ENCODE measurements at places on chromosomes 7 and 10.
A peak's percentile ranks its signal among the peaks of the same experiment; 100 is the strongest.

GRCh38 chr7:45001826-45002225, 1.8 kb downstream of the CCM2 start:
- peaks cover 4% of the 10 kb centered on the region for H3K36me3 ChIP-seq
- H3K27me3 ChIP-seq = peaks cover 6% of the 10 kb centered on the region
- peaks cover 13% of the 10 kb centered on the region for H3K4me1 ChIP-seq
- DNase-seq = no peak
- H3K4me3 ChIP-seq = no peak overlapping the region

GRCh38 chr10:122591736-122592135, 31.2 kb downstream of the DMBT1 start:
- DNase-seq = no peak
- peaks cover 1% of the 10 kb centered on the region for H3K27me3 ChIP-seq
- no peaks in the 10 kb centered on the region for H3K4me1 ChIP-seq
- no peaks in the 10 kb centered on the region for H3K36me3 ChIP-seq
- no peak overlapping the region for H3K27ac ChIP-seq

GRCh38 chr7:122949186-122949585, 46.3 kb downstream of the TAS2R16 start:
- no peak for DNase-seq
- H3K27me3 ChIP-seq = no peaks in the 10 kb centered on the region
- no peaks in the 10 kb centered on the region for H3K36me3 ChIP-seq
- peak overlapping the region; percentile 41 for H3K27ac ChIP-seq
- no peaks in the 10 kb centered on the region for H3K4me1 ChIP-seq

GRCh38 chr7:2851497-2851896, 7.4 kb upstream of the GNA12 start:
- H3K4me1 ChIP-seq = no peaks in the 10 kb centered on the region
- peaks cover 9% of the 10 kb centered on the region for H3K27me3 ChIP-seq
- H3K36me3 ChIP-seq = peaks cover 4% of the 10 kb centered on the region
- no peak overlapping the region for H3K27ac ChIP-seq
- H3K4me3 ChIP-seq = no peak overlapping the region

DNA sequence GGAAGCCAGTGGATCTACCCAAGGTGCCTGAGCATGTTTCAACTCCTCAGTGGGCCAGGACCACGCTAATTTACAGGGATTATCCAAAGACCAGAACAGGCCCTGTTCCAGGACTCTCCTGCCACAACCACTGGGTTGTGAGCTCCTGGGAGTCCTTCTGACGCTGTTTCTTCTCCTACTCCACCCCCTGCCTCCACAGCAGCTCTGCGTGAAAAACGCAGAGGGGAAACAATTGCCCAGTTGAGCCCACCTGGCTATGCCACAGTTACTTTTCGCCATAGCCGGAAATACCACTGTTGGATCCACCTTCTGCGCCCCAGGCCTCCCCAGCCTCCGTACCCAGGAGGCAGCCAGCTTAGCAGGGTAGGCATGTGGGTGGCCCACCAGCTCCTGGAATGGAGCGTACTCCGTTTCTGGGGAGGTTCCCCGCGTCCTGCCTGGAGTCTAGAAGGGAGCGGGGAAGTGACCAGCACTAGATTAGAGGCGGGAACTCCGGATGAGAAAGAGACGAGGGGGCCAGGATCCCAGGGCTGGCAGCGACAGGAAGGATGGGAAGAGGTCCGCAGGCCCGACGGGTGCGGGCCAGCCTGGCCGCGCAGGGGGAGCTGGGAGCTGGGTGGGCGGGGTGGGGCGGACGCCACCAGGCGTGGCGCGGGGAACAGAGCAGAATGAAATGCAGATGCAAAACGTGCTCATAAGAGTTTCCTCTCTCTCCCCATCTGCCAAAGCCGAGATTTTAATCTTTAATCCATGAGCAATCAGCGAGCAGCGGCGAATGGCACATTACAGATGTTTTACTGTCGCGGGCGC, 32.1 kb upstream of the PAX2 start:
- DNase-seq = no peak
- peaks cover 4% of the 10 kb centered on the region for H3K36me3 ChIP-seq
- no peak overlapping the region for H3K4me3 ChIP-seq
- H3K4me1 ChIP-seq = peaks cover 11% of the 10 kb centered on the region
- H3K27ac ChIP-seq = no peak overlapping the region

DNA sequence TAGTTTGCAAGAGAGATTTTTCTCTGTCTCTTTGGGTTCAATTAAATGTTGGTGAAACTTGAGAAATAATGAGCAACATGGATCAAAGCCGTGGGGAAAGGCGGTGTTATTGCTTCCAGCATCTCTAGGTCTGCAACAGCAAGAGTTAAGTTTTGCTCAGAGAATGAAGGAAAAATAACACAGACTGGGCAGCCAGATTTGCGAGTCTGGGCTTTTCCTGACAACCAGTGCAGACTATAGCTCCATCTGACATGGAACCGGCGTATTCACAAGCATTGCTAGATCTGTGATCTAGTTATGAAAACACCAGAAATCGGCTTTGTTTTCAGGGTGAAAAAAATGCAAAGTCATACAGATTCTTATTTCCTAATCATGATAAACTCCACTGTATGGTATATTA, 110.4 kb downstream of the CAMK1D start:
- H3K36me3 ChIP-seq = no peaks in the 10 kb centered on the region
- H3K4me1 ChIP-seq = peaks cover 8% of the 10 kb centered on the region
- H3K27ac ChIP-seq = no peak overlapping the region
- DNase-seq = no peak
- no peaks in the 10 kb centered on the region for H3K27me3 ChIP-seq
- no peak overlapping the region for H3K4me3 ChIP-seq

DNA sequence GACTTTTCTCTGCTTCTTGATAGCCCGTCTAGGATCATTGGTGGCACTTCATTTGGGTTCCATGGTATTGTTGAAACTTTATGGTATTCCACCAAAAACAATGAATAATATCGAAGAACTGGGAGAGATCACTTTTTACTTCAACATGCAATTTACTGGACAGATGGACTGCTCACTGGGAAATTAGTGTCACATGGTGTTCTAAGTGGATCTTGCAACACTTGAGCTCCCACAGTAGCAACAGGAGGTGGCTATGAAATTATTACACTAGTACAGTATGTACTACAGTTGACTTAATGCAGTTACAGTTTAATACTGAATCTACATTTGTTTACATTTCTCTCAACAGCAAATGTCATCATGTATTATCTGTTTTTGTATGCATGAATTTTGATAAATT, 997.3 kb downstream of the REEP3 start:
- H3K4me3 ChIP-seq = no peak overlapping the region
- no peaks in the 10 kb centered on the region for H3K27me3 ChIP-seq
- no peaks in the 10 kb centered on the region for H3K36me3 ChIP-seq
- DNase-seq = no peak

GRCh38 chr7:158291998-158292397, 295.6 kb downstream of the PTPRN2 start:
- peaks cover 7% of the 10 kb centered on the region for H3K27me3 ChIP-seq
- H3K27ac ChIP-seq = no peak overlapping the region
- no peaks in the 10 kb centered on the region for H3K4me1 ChIP-seq

DNA sequence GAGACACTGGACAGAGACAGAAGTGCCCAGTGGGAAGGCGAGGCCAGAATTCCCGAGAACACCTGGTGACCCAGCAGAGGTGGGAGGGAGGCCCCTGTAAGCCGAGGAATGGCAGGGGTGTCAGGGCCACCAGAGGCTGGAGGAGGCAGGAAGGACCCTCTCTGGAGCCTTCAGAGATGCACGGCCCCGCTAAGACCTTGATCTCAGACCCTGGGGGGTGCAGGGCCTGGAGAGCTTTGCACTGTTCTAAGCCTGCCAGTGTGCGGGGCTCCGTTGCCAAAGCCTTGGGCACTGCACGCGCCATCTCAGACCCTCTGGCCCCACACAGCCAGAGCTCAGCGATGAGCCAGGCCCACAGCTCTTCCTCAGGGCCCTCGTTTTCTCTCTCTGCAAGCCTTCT, 557.1 kb downstream of the PTPRN2 start:
- no peak overlapping the region for H3K27ac ChIP-seq
- H3K4me1 ChIP-seq = no peaks in the 10 kb centered on the region
- peaks cover 15% of the 10 kb centered on the region for H3K27me3 ChIP-seq
- no peak overlapping the region for H3K4me3 ChIP-seq
- H3K36me3 ChIP-seq = peaks cover 58% of the 10 kb centered on the region
- DNase-seq = no peak

- no peaks in the 10 kb centered on the region for H3K27me3 ChIP-seq
- H3K27ac ChIP-seq = no peak overlapping the region
- H3K4me3 ChIP-seq = no peak overlapping the region
- H3K36me3 ChIP-seq = peaks cover 23% of the 10 kb centered on the region
- peaks cover 11% of the 10 kb centered on the region for H3K4me1 ChIP-seq
These were observed 424.1 kb upstream of the GALNT17 start for GRCh38 chr7:70707823-70708243.

GRCh38 chr7:80707318-80707717, 68.9 kb downstream of the CD36 start:
- no peak overlapping the region for H3K27ac ChIP-seq
- H3K36me3 ChIP-seq = no peaks in the 10 kb centered on the region

DNA sequence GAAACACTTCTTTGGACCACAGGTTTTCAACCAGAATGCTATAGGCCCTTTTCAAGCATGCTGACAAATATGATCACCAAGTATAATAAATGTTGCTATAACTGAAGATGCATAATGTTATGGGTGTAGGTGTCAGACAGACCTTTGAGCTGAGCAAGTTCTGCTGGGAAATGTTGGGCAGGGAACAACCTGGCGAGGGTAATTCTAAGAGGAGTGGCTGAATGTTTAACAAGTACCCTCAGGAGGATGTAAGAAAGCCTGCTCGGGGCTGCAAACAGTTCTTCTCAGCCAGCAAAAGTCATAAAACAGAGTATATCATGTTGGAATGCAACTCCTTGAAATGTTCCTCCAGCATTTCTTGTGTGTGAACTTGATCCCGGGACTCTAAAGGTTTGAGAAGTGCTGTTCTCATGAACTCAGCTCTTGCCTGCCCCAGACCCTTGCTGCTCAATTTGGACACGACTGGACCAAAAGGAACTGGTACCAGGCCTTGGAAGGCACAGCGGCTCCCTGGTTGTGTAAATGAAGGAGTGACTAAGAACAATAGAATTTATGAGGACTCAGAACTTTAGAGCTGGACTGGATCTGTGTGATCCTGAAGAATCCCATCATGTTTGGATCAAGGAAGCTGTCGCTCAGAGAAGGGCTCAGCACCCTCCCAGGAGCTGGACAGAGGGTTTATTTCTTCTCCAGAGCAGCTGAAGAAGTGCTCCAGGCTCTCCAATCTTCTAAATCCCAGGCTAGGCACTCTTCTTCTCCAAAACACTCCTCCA, 143.2 kb upstream of the ANK3 start:
- no peak for DNase-seq
- no peaks in the 10 kb centered on the region for H3K36me3 ChIP-seq
- H3K4me3 ChIP-seq = no peak overlapping the region

DNA sequence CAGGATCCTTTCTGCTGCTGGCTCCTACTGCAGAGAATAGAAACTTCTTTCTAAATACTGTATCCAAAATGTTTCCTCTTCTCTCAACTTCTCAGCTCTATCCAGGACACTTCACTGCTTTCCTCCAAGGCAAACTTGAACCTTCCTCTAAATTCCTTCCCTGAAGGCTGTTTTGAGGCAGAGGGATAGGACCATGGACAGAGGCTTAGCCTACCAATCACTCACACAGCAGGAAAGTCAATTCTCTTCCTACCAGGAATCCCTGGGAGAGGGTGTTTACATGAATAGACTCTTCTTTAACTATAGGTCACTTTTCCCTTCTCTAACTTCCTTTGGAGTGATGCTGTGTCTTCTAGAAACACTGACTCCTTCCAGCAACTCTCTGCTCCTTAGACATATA, 115.6 kb upstream of the MKLN1 start:
- no peaks in the 10 kb centered on the region for H3K27me3 ChIP-seq
- peak; percentile 36 for DNase-seq
- H3K4me3 ChIP-seq = no peak overlapping the region
- no peak overlapping the region for H3K27ac ChIP-seq
- no peaks in the 10 kb centered on the region for H3K4me1 ChIP-seq

DNA sequence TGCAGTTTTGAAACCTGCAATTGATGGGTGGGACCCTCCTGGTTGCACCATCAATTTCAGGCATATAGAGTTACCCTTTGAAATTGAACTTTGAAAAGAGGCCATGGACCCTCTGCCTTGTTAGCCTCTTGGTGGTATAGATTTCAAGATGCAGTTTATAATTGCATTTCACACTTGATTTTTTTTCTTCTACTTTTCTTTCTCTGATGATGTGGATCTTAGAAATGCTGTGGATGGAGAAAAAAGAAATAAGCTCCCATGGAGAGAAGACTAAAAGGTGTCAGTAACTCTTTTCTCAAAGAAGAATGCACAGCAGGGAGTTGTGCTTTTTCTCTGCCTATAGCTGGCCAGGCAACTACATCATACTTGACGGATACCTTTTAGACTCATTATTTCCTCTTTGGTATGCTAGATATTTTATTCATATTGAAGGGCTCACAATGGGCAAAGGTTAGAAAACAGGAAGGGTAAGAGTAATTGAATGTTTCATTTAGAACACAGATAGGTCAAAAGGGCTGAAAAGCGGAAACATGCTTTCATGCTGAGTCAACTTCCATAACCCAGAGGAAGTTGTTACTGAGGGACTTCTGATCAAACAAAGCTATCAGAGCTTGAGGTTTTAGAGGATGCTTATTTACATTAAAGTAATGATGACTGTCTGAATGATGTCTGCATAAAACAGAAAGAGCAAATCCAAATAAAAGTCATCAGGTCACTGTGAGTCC, 773.2 kb upstream of the LRRN3 start:
- peaks cover 2% of the 10 kb centered on the region for H3K27me3 ChIP-seq
- peaks cover 4% of the 10 kb centered on the region for H3K36me3 ChIP-seq
- peaks cover 7% of the 10 kb centered on the region for H3K4me1 ChIP-seq
- no peak overlapping the region for H3K4me3 ChIP-seq
- DNase-seq = no peak

DNA sequence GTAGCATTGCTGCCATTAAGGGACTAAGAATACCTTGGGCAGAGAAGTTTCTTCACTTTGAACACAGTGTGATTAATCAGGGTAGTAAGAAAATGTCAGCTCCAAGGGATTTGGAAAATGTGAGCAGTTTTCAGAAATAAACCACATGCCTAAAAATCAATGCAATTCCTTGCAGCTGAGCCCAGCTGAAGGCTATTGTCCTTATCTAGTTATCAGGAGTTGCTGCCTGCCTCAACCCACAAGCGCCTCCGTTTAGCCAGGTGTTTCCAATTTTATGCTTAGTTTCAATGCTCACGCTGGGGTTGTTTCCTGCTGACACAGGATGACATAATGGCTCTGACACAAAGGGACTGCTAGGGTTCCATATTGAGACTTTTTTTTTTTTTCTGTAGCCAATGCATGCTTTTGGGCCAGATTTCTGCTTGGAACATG, 132.3 kb upstream of the ANK3 start:
- peak; percentile 15 for DNase-seq
- no peaks in the 10 kb centered on the region for H3K36me3 ChIP-seq
- H3K4me3 ChIP-seq = no peak overlapping the region
- H3K4me1 ChIP-seq = peaks cover 9% of the 10 kb centered on the region
- H3K27me3 ChIP-seq = peaks cover 6% of the 10 kb centered on the region
- peak overlapping the region; percentile 97 for H3K27ac ChIP-seq

- H3K27ac ChIP-seq = no peak overlapping the region
- DNase-seq = no peak
- no peaks in the 10 kb centered on the region for H3K27me3 ChIP-seq
- H3K36me3 ChIP-seq = no peaks in the 10 kb centered on the region
- peaks cover 5% of the 10 kb centered on the region for H3K4me1 ChIP-seq
These were observed 516.7 kb downstream of the ADRA2A start for GRCh38 chr10:111593578-111593977.

Data from endothelial cell (in vitro differentiated cells).